ENCODE measurements at places on chromosomes 2 and 18.

DNA sequence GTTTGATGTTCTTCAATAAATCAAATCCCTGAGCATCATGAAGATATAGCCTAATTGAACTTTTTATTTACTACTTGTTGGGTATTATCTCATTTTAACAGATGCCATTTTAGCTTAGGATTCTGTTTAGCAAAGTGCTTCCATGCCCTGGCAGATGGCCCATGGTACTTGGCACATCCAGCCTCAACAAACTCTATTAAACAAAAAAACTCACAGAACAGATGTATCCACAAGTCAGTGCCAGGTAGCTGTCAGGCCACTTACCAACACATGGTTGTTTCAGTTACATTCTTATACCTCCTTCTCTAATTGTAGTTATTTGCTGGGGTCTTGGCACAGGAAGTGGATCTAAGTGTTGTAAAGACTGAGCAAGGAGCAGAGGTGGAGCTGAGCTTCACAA is 29.6 kb downstream of the GAD1 start:
- no peak for DNase-seq

DNA sequence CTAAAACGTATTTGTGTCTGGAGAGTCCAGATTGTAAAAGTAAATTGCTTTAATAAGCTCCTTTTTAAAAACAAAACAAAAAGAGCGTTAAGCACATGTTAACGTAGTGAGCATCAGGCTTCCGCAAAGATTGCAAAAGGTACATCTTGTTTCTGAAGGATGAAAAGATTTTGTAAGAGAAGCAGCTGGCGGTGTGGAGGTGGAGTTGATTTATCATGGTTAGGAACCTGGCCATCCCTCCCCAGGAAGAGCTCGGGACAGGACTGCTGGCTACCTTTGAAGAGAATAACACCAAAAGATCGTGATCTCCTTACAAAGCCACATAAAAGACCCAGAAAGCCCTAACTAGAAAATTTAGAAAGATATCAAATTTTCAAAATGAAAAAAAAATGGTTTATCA is 132.2 kb downstream of the DNER start:
- DNase-seq, result no peak

- DNase-seq, result no peak
Observed at GRCh38 chr2:60844105-60844504, 37.3 kb upstream of the REL start.

GRCh38 chr2:65380255-65380654 is 52.1 kb downstream of the SPRED2 start:
- DNase-seq, result no peak

- no peak for DNase-seq
Observed at GRCh38 chr2:54895730-54896129, 154.5 kb downstream of the RTN4 start.

- DNase-seq, result no peak
Observed at GRCh38 chr2:160289126-160289525, 89.1 kb upstream of the ITGB6 start.

DNA sequence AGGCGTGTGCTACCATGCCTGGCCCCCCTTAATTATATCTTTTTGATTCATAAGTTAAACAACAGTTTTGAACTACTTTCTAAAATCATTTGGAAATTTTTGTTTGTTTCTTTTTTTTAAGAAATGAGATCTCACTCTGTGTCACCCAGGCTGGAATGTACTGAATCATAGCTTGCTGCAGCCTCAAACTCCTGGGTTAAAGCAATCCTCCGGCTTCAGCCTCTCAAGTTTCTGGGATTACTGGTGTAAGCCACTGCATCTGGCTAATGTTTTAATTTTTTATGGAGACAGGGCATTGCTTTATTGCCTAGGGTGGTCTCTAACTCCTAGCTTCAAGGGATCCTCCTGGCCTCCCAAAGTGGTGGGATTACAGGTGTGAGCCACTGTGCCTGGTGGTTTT is 71.5 kb downstream of the BABAM2 start:
- no peak for DNase-seq

- peak; percentile 75 for DNase-seq
Observed at GRCh38 chr2:98761267-98761781, 30.4 kb upstream of the MGAT4A start.

- no peak for DNase-seq
Observed at GRCh38 chr2:46521215-46521683, 41.9 kb downstream of the TMEM247 start.

DNA sequence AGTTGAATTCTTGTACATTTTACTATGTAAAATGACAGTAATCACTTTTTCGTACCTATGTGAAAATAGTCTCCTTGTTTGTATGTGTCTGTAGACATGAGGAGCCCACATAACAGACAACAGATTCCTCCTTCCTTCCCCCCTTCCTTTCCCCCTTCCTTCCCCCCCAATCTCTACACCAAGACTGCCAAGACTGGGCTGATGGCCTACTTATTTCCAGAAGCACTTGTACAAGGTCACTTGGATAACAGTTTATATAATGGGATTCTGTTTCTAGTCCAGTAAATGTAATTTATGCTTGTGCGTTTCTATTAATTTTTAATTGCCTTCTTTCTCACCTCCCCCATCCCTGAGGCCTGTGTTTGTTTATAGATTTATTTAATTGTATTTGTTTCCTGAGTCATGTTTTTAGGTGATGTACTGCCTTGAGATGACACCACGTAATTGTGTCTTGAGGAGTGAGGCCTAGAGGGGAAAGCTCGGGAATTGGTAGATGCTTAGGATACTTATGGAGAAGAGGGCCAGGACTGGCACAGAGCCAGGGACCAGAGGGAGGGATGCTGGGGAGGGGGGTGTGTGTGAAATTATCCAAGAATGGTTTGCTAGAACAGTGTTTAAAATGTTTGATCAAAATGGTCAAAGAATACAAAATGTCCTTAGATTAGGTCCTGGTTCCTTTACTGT is 12.3 kb downstream of the B3GNT2 start:
- DNase-seq, result no peak

GRCh38 chr2:238874330-238875050 is 26.6 kb downstream of the TWIST2 start:
- DNase-seq, result no peak

DNA sequence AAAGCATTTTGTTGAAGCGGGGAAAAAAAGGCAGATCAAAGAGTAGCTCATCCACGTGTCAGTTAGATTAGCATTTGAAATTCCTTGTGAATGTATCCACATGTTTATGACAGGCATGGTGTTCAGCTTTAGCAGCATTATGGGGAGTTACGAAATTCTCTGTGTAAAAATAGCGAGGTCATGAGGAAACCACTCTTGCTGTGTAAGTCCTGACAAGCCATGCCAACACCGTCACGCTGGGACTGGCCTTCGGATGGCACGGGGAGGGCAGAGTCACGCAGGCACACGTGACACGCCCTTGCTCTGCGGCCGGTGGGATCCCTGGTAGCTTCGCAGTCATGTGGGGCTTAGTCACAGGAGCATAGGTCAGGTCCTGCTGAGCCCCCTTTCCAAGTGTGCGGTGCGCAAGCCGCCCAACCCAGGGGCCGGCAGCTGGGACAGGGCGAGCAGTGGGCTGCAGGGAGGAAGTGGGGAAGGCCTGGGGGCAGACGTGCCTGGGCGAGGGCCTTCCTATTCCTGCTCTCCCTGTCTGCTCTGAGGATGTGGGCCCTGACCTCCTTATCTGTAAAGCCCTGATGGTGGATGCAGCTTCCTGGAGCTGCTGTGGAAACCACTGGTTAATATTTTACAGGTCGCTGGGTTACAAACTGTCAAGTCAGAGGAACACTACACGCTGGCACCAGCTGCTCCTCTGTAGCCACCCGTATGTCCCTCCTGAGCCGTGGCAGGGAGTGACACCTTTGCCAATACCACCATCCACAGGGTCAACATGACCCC is 18.0 kb downstream of the MBP start:
- DNase-seq, result no peak

- no peak for DNase-seq
Observed at GRCh38 chr18:31206787-31207381, 44.2 kb upstream of the DSC1 start.

DNA sequence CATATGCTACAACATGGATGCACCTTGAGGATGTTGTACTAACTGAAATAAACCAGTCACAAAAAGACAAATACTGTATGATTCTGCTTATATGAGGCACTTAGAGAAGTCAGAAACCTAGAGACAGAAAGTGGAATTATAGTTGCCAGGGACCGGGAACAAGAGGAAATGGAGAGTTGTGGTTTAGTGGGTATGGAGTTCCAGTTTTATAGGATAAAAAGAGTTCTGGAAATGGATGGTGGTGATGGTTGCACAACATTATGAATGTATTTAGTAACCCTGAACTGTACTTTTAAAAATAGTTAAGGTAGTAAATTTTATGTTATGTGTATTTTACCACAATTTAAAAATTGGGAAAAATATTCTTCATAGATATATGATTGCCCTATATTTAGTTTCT is 97.7 kb downstream of the DPP4 start:
- DNase-seq, result no peak

- no peak for DNase-seq
Observed at GRCh38 chr2:212423089-212423488, 115.5 kb downstream of the ERBB4 start.

DNA sequence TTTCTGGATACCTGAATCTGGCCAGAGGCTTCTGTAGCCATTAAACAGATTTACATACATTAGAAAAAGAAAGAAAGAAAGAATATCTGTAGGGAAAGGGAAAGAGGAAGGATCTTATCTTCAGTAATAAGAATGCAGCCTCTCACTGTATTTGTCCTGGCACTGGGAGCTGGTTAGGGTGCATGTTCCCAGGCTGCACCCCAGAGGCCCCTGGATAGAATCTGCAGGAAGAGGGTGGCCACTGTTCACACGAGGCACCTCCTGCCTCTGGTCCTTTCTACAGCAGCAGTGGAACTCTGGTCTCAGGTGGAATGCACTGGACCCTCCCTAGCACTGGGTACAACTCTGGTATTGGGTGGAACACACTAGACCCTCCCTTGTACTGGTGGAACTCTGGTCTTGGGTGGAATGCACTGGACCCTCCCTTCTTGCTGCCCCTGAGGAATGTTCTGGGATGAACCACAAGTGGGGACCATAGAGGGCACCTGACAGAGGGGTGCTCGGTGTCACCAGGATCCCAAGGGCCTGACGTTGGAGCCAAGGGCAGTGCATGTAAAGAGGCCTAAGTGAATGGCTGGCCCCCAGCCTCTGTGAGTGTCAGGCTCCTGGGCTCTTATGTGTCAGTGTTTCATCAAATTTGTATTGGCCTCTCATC is 27.4 kb upstream of the PXDN start:
- no peak for DNase-seq

DNA sequence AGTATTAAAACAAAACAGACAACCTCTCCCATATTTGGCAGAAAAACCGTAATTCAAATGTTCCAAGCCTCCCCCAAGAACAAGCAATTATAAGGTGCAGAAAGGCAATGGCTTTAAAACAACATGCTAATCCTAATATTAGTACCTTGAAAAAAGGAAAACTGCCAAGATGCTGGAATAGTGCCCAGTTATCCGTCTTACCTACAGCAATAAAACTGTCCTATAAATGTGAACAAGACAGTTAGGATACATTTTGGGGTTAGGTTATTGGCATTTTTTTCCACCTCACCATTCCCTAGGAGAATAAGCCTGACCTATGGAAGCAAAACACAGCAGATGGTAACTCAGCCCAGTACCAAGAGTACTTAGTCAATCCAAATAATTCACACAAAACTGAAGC is 83.2 kb downstream of the TCF4 start:
- no peak for DNase-seq

- DNase-seq, result no peak
Observed at GRCh38 chr18:8373486-8373885, 235.8 kb upstream of the RAB12 start.

DNA sequence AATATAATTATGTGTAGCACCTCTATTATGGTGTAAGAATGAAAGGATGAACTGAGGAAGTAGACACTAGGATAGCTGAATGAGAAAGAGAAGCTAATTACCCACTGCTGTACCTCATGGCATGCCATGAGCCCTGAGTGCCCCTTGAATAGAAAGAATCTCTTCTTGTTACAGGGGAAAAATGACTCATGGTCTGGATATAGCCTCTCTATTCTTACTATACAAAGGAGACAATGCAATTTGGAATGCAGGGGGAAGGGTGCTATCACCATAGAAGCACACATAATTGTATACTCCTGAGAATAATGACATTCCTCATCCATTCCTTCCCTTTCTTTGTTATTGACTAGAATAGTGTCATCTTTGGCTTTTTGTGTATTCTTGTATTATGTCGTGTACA is 385.2 kb downstream of the CDH7 start:
- DNase-seq, result no peak

DNA sequence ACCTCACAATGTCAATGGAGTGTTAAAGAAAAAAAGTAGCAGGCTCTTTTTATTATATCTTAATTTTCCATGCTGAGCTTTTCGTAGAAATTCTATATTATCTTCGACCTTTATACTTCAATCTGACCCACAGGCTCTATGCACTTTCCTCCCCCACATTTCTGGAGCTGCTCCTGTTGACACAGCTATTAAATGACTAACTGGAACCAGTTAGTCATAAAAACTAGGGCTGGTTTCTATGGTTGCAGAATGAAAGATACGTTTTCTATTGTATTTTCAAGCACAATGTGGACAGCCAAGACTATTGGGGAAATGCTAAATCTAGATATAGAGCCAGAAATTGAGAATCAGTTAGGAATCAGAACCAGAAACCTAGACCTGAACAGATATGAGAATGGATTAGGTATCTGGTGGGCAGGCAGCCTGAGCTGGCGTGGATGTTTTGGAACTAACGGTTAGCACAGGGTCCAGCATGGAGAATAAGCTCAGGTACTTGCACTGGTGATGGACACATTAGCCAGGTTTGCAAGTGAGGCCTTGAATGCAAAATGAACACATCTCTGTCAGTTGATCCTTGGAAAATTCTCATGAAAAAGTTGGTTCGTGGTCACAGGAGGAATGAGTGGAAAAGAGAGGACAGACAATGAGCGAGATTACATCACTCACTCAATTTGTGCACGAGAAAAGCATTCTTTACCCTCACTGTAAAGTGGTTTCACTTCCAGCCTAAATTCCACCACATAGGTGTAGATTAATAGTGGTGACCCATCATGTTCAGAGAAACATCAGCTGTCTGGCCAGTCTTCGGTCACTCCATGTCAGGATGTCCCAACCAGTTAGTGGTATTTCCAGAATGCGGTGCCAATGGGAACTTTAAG is 144.6 kb upstream of the EPHA4 start:
- no peak for DNase-seq

- no peak for DNase-seq
Observed at GRCh38 chr2:221254299-221254698, 317.8 kb downstream of the EPHA4 start.

GRCh38 chr2:122451040-122451439 is 695.6 kb downstream of the TSN start:
- DNase-seq, result no peak

DNA sequence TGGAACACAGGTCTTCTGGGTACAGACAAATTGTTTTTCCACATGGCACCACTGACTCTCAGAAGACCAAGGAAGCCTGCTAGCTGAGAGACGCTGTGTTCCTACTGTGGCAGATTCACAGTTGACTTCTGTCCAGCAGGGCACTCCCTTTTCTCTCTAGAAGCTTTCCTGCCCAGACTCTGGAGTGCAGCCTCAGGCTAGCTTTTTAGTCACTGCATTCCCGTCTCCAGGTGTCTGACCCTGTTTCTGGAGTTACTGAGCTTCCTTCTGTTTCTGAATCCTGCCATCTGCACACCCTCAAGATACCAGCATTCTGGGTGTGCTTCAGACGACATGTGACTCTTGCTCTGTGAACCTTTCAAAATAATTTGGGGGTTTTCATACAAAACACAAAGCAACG is 125.1 kb downstream of the TMEM200C start:
- no peak for DNase-seq

GRCh38 chr18:22185273-22185672 is 15.9 kb downstream of the GATA6 start:
- DNase-seq, result no peak

Data from activated T-cell treated with anti-CD3 and anti-CD28 coated beads, Interleukin-2, amount 50 U/mL, for 4 hours (primary cell).